ENCODE measurements at places on chromosomes 1 and 21.

- no peak for DNase-seq
Measured at GRCh38 chr1:209155546-209155945, 428.0 kb upstream of the CAMK1G start.

DNA sequence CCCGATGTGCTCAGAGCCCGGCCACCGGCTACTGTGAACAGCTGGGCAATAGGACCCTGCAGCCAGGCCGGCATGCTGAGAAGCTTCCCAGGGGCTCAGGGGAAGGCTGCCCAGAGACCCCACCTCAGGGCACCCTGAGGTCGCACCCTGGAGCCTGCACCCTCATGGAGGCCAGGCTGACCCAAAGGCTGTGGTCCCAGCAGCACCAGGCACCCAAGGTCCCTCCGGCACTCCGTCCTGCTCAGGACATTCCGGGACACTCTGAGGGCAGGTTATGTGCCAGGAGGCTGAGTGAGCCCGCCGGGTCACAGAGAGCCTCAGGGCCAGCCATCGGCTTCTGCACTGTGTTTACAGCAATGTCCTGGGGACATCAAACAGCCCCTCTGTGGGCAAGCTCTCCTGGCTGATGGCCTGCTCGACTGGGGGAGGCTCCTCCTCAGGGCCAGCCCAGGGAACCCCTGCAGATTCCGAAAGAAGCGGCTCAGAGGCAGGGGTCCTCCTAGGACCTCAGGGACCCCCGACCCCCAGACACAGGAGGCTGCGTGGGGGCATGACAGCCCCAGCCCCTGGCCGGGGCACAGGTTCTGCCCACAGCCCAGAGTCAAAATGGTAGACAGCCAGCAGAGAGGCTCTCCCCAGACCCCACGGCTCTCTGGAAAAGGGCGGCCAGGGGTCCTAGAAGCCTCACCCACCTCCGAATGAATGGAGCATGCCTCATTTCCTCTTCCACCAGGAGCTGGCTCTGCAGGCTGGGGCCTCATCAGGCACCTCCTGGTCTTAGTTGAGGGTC is 8.2 kb downstream of the SLC19A1 start:
- no peak for DNase-seq

- no peak for DNase-seq
Measured at GRCh38 chr21:44376606-44377005, 23.2 kb downstream of the TRPM2 start.

DNA sequence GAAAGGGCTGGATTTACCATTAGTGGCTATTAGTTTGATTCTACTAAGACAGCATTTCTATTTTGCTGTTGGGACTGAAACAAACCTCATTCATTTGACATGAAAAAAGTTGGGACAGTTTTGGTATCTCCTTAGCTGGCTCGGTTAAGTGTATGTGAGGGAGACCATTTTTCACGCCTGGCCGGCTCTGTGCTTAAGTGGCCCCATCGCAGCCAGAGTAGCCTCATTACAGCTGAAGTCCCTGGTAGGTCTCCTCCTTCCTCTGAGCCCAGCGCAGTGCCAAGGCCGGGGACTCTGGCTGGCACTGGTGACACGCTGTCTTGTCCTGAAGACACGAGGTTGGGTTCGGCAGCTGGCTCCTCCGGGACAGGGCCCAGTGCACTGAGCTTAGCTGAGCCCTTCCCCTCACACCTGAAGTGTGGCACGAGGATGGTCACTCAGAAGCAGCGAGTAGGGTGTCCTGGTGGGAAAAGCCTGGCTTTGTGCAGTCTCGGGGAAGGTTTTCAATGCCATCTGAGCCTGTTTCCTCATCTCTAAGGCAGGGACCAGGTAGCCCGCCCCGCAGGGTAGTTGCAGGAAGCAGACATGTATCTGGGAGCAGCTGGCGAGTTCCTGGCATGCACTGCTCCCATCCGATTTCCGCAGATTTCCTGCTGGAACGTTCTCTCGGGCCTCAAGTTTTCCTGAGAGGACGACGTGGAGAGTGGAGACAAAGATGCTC is 196.5 kb downstream of the DYRK1A start:
- no peak for DNase-seq

- no peak for DNase-seq
Measured at GRCh38 chr1:73593364-73593763, 604.6 kb downstream of the LRRIQ3 start.
